NCI-H2081 (cell line): ENCODE measurements at places on chromosomes 4 and X.

DNA sequence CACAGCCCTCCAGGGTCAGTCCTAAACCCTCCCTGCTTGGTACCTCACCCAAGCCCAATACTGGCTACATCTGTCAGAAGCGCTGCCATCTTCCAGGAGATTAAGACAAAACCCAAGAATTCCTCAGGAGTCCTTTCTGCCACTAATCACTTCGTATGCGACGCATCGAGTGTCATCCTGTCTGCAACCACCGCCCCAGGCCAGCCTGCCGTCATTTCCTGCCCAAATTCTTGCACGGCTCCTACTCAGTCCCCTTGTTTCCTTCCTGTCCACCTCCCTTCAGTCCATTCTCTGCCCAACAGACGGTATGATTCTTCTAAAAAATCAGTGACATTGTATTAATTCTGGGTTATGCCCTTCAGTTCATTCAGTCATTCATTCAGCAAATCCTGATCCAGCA lies 113.6 kb downstream of the NFKB1 start:
- no peak for DNase-seq

DNA sequence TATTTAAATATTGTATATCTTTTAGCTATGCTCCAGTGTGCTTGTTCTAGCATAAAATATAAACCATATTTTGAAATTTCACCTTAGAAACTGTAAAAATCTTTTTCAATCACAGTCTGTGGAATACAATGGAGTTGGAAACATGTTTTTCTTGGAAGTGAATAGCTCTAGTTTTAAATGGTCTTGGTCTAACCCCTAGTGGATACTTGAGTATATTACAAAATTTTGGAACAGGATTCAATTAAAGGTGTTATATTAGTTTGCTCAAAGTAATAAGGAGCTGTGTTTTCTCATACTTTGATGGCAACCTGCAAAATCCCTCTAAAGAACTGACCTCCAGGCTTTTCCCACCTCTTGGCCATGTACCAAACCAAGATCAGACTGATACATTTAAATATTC lies 48.2 kb downstream of the STK26 start:
- no peak for DNase-seq

- no peak for DNase-seq
Observed at GRCh38 chr4:128776794-128777216, 32.7 kb upstream of the JADE1 start.

- no peak for DNase-seq
Observed at GRCh38 chr4:15797320-15797719, 19.2 kb downstream of the CD38 start.

DNA sequence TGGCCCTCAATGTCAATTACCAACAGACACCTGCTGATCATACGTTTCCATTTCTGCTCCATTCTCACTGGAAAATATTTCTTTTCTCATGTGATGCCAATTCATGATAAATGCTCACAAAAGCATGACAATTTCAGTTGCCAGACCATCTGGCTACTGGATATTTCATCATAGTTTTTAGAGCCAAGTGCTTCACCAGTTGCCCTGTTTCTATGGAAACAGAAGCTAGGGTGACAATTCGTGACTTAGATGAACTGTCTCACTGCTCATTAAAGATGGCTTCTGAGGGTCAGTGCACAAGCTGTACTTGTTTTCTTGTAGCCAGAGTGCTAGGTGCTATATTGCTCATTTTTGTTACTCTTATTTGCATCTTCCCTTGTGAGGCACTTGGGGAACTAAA lies 184.9 kb downstream of the COMMD8 start:
- DNase-seq, result peak; percentile 66

GRCh38 chrX:111443946-111444345 lies 32.0 kb upstream of the DCX start:
- DNase-seq, result no peak

DNA sequence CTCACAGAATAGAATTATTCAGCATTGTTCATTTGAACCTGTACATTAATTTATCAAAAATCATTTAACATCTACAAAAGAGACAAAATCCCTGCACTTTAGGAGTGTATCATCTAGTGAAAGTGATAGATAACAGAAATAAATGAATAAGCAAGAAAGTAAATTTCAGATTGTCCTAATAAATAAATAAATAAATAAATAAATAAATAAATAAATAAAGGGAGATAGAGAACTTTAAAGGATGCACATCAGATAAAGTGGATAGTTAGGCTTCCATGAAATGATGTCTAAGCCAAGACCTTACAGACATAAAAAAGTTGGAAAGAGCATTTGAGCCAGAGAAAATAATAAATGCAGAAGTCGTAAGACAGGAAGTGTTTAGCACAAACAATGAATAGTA lies 444.7 kb downstream of the CFAP47 start:
- no peak for DNase-seq

DNA sequence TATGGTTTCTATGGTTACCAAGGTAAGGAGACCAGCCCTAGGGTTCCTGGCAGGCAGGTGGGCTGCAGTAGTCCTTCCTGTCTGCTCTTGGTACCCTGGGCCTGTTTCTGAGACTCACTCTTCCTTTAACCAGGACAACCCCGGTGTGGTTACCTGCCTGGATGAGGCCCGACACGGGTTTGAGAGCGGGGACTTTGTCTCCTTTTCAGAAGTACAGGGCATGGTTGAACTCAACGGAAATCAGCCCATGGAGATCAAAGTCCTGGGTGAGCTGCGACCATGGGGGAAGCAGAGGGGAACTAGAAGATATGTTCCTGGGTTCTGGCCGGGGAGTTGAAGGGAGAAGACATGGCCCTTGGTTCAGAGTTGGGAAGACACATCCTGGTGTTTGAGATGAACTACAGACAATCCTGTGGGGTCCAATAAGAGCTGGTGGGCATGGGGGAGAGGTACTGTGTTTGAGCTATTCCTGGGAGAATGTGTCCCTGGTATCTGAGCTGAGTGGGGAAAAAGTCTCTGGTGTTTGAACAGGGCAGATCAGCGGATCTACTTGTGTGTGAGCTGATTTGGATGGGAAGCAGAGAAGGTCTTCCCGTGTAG lies 7.8 kb downstream of the UBA1 start:
- DNase-seq, result no peak

DNA sequence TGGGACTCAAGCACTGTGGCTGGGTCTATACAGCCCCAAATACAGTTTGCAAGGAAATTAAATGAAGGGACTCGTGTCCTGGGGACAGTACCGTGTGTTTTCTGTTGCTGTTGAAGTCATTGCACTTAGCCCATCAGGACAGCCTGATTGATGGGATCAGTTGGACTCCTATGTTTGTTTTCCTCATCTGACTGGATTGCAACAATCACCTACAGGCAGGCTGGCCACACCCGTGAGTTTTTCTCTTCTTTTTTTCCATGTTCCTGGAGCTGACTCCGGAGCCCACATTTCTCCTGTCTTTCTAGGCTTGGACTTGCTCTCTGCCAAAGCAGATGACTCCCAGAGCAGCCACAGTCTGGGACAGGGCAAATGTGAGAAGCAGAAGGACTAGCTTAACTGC lies 38.1 kb downstream of the RTL9 start:
- no peak for DNase-seq

- DNase-seq, result no peak
Observed at GRCh38 chr4:140641789-140642439, 73.2 kb upstream of the UCP1 start.

DNA sequence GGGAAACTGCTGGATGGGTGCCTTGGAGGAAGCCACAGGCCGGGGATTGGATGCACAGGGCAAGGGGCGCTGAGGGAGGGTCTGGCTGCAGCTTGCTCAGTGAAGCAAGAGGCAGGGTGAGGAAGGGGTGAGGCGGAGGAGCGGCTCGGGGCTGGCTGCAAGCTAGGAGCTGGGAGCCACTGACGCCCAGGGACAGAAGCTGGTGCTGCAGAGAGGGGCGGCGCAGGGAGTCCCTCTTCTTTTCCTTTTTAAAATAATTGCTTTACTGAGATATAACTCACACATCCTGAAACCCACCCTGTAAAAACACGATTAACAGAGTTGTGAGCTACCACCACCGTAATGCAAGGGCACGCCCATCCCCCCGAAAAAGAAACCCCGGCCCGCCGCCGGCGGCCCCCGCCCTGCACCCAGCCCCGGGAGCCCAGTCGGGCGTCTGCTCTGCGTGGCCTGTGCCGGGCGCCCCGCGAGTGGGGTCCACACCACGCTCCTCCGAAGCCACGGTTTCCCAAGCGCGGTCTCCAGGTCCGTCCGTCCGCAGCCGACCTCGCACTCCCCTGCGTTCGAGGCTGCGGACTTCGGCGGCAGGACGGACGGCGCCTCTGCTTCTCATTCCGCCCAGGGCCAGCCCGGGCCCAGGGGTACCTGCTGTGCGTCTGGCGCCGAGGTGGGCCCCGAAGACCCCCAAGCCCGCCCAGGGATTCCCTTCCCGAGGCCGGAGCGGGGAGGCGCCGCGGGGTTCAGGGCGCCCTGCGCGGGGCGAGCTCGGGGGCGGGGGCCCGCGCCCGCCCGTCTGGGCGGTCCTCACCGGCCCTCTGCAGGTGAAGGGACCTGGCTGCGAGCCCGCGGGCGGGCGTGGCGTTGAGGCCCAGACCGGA lies 866 bp upstream of the UVSSA start:
- DNase-seq, result peak; percentile 21

DNA sequence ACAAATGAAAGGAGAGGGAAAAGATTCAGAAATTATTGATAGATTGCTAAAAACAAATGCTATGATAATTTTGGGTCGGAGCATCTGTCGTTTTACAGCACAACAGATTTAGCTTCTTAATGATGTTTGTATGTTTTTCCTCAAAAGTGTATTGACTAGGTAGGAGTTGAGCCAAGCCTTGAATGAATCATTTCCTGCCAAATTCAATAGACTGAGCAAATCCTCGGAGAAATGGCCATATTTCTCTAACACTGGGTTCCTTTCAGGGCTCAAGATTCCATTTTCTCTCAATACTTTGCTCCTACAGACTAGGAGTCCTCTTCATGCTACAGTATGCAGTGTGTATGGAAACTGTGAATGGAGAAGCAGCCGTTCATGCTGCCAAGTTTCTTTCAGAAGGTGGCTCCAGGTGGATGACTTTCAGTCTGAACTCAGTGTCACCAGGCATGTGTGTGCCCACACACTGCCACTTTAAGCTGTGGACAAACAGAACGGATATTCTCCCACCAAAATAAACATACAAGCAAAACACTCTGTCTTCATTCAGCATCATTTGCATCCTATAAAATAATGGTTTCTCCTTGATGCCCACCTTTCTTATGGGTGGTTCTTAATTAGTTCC lies 146.0 kb downstream of the TBL1X start:
- no peak for DNase-seq

GRCh38 chr4:7929118-7929951 lies 10.3 kb downstream of the AFAP1 start:
- DNase-seq, result peak; percentile 28

DNA sequence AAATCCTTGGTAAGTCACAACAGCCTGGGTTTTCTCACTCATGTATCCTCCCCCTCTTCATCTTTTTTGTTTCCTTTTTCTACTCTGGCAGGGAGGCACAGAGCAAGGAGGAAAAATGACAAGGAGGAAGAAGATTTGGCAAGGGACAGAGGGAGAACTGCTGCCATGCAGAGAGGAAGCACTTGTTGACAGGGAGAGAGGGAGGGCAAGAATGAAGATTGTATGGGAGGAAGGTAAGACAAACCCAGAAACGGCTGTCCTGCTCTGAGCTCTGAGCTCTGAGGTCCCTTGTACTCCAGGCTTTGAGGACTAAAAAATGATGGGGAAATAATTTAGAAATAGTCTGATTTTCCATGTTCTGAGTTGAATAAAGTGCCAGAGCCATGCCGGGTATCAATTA lies 123.9 kb downstream of the DCHS2 start:
- DNase-seq, result no peak

GRCh38 chrX:150968862-150969720 lies 14.0 kb upstream of the HMGB3 start:
- DNase-seq, result no peak

GRCh38 chr4:2428496-2429213 lies 9.9 kb downstream of the CFAP99 start:
- DNase-seq, result no peak

DNA sequence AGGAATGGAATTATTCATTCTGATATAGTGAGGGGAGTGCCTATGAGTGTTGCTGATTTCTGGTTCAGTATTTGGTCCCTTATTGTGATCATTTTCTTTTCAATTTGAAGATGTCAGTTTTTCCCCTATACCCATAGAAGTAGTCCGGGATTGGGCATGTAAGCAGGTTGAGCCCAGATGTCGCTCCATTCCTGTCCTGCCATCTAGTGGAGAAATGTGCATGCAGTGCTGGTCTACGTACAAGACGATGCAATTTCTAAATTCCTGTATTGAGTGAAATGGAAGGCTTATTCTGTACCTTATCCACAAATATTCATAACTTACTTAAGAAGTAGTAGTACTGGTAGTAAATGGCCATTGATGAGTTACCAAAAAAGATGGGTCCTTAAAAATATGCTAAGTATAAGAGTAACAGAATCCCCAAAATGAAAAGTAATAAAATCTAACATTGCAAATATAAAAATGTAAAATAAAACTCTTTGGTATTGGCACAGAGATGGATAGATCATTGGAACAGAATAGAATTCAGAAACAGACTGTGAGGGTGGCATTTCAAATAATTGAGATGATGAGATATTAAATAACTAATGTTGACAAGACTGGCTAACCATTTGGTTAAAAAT lies 60.9 kb downstream of the UGT8 start:
- DNase-seq, result peak; percentile 81

GRCh38 chr4:47154816-47155370 lies 123.5 kb downstream of the GABRB1 start:
- no peak for DNase-seq

DNA sequence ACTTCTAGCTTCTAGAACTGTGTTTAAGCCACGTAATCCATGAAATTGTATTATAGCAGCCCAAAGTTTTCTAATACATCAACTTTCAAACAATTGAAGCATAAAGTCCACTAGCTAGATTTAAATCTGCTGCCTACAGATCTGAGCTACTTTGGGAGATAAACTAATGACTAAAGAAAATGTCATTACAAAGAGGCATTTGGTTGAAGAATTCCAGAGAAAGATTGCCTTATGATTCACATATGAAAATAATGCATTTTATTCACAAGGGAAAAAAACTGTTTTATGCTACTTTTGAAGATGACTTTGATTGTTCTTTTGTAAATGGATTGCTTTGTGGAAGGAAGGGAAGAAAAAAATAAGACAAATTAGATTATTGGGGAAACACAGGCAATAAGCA lies 124.1 kb upstream of the SLIT2 start:
- no peak for DNase-seq

GRCh38 chrX:151724563-151725337 lies 8.9 kb downstream of the FATE1 start:
- DNase-seq, result no peak

DNA sequence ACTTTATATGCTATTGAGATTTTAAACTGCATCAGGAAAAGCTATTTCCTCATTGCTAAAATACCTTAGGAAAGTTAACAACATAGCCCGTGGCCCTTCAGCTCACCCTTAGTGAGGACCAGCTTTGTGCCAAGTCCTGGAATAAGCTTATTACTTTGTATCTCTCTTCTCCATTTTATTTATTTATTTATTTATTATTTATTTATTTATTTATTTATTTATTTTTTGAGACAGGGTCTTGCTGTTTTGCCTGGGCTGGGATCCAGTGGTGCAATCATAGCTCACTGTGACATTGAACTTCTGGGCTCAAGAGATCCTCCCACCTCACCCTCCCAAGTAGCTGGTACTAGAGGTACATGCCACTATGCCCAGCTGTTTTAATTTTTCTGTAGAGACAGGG lies 6.3 kb downstream of the RHOXF1 start:
- DNase-seq, result no peak
